ENCODE measurements at places on chromosomes 3 and 15.

GRCh38 chr3:102484-102883 is 94.1 kb upstream of the CHL1 start:
- DNase-seq, result no peak

DNA sequence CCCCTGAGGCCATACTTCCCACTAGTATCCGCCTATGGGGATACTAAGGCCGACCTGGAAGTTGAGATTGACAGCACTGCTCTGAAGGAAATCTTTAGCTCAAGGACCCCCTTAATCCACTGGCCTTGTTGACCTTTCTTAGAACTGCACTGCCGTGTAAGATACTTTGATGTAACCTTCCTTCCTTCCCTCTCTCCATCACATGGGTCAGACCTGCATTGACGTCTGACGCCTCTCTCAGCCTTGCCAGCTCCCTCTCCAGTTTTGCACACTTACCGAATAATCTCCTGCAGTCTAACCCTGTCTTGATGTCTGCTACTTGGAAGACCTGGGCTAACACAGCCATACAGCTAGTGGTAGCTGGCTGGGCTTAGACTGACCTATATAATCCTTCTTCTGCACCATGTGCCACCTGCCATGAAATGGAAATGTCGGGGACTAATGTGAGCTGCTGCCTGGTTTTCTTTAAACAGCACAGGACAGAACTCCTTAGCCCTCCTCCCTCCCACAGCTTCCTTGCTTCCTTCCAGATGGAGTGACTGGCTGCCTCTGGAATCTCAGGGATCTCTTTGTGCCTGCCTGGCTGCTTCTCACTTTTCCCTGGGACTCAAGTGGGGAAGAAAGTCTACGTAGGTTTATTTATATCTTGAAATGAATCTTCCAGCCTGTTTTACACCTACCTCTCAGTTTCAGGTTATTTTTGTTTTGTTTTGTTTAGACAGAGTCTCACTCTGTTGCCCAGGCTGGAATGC is 39.2 kb upstream of the HERC1 start:
- no peak for DNase-seq

DNA sequence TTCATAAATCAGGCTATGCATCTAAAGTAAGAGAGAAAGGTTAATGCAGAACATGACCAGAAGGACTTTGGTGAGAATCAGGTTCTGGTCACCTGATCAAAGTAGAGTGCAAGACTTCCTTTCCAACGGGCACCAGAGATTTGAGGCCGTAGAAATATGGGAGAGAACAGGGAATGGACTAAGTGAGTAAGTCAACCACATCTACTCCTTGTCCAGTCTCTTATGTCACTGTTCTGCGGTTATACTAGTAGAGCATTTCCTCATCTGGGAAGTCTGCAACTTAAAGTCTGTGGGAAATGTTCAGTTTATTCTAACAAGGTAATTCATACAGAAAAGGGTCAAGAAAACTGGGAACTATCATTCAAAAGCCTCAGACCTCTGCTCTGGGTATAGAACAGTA is 232.8 kb downstream of the CPNE4 start:
- no peak for DNase-seq

DNA sequence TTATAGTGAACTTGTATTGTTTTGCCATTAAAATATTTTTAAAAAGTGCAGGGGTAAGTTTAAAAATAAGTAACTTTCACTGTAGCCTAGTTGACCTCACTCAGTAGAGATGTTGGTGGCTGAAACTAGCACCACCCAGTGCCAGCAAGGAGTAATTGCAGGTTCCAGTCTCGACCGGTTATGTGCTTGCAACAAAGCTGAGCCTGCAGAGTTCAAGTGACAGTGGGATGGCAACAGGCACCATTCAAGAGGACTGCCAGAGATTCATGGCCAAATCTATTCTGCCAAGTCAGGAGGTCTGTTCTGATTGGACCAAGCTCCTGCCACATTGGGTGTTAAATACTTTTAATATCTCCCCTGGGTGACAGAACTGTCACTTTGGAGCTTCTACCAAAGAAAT is 2.7 kb downstream of the ADAMTS7 start:
- no peak for DNase-seq

GRCh38 chr15:90419738-90420406 is 31.8 kb downstream of the IQGAP1 start:
- no peak for DNase-seq

GRCh38 chr3:100563228-100563627 is 46.2 kb upstream of the ADGRG7 start:
- no peak for DNase-seq

All from C1 segment of cervical spinal cord (tissue), 14 donors.